ENCODE measurements at places on chromosomes 5 and 9. TPM values are rescaled to one million over a fixed set of nuclear protein-coding genes. Genes with fewer than 3 reads are reported as not detected.

DNA sequence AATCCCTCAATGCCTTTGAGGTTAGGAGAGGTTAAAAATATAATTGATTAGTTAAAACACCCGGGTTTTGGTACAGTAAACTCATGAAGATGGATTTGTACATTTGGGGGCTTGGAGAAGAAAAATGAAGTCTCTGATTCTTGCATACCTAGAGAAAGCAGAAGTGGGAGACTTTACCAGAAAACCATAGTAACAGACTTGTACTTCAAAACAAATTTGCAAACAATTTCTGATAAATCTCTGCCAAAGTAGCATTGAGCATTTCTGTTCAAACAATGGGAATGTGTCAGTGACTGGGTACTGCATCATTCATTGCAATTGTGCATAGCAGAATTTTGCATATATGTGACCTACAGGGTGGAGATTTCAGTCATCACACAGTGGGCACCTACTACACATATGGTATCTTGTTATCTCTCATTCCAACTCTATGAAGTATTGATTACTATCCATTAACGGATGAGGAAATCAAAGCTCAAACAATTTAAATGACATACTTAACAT, 256.9 kb downstream of the PLK2 start:
- H3K27ac ChIP-seq = no peak overlapping the region
- H3K4me1 ChIP-seq = no peaks in the 10 kb centered on the region
- no peaks in the 10 kb centered on the region for H3K27me3 ChIP-seq

GRCh38 chr5:43065387-43065947, 25.3 kb upstream of the ANXA2R start:
- H3K4me3 ChIP-seq = peak overlapping the region; percentile 98
- no peak for DNase-seq
- no peaks in the 10 kb centered on the region for H3K36me3 ChIP-seq
- H3K4me1 ChIP-seq = peaks cover 5% of the 10 kb centered on the region
- no peaks in the 10 kb centered on the region for H3K27me3 ChIP-seq

DNA sequence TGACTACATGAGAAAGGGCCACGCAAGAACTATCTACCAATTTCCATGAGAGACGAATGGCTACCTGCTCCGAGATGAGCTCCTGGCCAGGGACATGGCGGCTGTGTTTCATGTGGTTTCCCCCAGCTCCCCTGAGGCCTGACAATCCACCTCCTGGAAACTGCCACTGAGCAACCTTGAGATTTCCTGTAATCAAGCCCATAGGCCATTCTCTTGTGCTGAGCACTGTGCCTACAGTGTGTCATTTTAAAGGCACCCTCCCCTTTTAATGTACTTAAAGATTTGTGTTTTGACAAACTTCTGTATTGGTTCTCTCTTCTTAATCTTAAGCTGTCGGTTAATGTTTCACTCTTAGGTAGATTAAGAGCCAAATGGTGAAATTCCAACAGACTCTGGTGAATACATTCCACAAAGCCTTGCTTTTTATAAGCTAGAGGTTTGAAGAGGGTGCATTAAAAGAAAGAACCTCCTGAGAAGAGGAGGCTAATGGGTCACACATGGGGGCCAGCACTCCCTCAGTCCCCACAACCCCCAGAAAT, 72.3 kb downstream of the SECISBP2 start:
- H3K36me3 ChIP-seq = peaks cover 33% of the 10 kb centered on the region
- peak overlapping the region; percentile 54 for H3K27ac ChIP-seq
- H3K4me3 ChIP-seq = no peak overlapping the region
- no peak for DNase-seq
- peaks cover 32% of the 10 kb centered on the region for H3K4me1 ChIP-seq

Gene DIRAS2
- 0.98 TPM for total RNA-seq

DNA sequence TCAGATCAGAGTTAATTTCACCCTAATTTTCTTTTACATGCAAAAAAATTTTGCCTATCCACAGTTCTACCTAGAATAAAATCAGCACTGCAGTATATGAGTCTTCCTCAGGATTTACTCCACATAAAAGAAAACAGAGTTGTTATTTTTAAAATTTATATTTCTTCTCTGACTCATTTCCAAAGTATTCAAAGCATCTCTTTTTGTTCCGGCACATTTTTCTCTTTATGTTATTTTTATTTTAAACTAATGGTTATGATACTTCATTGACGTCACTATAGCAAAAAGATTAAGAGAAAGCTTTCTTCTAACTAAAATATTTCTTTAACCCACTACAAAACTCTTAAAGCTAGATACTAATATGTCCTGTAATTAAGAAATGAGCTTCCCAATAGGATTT, 590.4 kb downstream of the PRELID2 start:
- H3K36me3 ChIP-seq = no peaks in the 10 kb centered on the region
- H3K27me3 ChIP-seq = no peaks in the 10 kb centered on the region
- no peak for DNase-seq
- no peaks in the 10 kb centered on the region for H3K4me1 ChIP-seq

All from kidney (tissue), 22 donors.